ENCODE measurements at places on chromosomes 5 and 9.

DNA sequence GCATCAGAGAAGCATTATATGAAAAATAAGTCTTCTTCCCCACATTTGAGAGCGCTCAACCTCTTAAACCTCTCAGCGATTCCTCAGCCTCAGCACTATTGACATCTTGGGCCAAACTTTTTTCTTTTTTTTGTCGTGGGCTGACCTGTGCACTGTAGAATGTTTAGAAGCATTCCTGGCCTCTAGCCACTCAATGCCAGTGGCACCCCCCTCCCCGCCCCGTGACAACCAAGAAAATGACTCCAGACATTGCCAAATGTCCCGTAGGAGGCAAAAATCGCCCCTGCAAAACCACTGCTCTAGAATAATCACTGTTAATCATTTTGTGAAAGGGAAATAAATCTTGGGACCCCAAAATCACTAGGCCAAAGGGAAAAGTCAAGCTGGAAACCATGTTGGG, 129.1 kb upstream of the BOD1 start:
- no peak for DNase-seq

DNA sequence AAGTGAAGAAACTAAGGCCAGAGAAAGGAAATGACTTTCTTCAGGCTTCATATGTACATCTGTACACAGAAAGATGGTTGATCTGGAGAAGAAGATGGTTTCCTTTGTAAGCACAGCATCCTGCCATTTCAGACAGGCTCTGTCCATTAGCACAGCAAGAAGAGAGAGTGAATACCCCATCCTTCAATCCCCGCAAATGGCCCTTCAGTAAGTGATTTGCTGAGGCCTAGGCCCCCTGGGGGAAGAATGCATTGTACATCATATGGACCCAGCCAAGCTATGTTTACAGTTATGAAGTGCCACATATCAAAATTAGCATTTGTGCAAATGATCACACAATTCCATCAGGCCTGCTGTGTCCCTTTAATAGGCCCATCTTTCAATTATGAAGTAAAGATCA, 657.4 kb downstream of the BRINP1 start:
- no peak for DNase-seq

GRCh38 chr9:128892221-128892921, 10.4 kb downstream of the LRRC8A start:
- no peak for DNase-seq

GRCh38 chr5:56233230-56233629, at the start of gene ANKRD55:
ANKRD55 (minus strand) TSS chr5:56233330; CDS start chr5:56232913, 417 bp downstream.
- DNase-seq: no peak

DNA sequence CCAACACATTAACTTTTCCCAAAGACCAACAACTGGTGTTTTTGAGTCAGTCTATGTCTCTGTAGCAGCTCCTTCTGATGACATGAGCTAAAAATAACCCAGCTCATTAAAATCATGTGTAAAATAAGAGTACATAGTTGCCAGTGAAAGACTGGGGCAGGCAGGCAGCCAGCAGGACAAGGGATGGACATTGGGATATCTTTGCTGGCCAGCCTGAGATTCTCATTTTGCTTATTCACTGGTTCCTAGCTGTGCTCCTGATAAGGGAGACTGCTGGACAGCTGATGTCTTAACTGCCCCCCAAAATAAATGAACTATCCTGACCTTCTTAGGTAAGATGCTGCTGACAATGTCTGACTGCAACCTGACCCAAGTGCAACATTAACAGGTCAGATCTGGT, 33.9 kb downstream of the EPB41L4B start:
- DNase-seq: no peak

DNA sequence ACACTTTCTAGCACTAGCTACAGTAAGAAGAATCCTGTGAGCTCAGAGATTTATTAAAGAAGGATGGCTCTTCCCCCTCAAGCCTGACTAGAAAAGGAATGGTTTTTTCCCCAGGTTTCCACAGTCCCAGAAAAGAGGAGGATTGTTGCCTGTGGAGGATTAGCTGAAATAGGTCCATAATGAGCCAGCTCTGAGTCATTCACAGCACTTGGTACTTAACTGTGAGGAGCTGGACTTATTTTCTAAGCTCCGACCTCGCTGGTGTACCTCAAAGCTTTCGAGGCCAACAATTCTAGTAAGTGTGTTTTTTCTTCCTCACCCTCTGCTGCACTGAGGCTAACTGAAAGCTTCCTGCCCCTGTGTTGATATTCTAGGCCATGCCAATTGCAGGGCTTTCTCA, 222.5 kb upstream of the IL12B start:
- DNase-seq: no peak

DNA sequence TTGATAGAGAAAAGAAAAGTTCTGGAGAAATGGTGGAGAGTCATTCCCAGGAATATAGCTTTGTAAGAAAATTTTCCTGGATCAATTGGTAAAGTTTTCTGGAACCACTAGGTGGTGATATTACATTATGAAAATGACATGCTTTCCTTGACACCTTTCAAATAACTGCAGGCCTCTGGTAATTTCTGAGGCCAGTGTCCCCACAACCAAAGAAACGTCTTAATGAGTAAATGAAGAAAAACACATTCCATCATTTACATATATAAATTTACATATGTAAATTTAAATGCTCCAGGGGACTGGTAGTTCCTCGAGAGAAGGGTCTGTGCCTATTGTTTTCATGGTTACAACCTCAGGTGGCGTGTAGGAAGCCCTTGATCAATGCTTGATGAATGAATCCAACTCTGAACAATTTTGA, 17.2 kb upstream of the RGS3 start:
- peak; percentile 40 for DNase-seq

- no peak for DNase-seq
These were observed 11.4 kb upstream of the BASP1 start for GRCh38 chr5:17206021-17206420.

DNA sequence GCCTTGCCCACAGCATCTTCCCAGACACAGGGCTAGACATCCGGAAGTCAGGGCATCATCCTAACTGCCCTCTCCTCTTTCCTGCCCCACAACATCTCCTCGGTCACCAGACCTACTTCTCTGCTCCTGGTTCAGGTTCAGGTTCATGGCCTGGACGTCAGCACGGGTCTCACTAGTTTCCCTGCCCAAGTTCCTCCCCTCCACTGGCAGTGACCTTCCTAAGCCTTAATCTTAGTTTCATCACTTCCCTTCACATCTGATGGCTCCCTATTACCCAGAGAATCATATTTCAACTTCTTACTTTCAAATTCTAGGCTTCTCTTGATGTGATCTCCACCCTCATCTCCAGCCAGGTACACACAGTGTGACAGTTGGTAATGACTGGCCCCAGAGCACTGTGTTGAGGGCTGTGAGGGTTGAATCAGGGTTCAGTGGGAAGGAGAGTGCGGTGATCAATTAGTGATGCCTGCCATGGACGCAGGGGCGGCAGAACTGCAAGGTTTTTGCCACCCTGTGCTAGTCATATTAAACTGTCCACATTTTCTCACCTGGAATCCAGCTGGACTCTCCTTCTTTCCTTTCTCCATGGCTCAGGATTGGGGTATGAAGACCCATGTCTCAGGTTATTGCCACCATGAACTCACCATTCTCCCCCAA, 34.3 kb upstream of the CRB2 start:
- DNase-seq: no peak

DNA sequence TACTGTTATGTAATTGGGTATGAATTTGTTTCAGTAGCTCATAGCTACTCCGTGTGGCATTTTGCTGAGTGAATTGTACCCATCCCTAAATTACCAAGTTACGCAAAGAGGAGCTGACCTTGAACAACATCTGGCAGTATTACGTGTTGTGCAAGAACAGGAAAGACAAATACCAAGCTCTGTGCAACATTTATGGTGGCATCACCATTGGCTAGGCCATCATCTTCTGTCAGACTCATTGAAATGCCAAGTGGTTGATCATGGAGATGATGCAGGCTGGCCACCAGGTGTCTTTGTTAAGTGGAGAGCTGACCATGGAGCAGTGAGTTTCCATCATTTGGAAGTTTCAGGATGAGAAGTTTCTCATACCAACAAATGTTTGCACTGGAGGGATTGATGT, 15.0 kb downstream of the ZSWIM6 start:
- DNase-seq: no peak

DNA sequence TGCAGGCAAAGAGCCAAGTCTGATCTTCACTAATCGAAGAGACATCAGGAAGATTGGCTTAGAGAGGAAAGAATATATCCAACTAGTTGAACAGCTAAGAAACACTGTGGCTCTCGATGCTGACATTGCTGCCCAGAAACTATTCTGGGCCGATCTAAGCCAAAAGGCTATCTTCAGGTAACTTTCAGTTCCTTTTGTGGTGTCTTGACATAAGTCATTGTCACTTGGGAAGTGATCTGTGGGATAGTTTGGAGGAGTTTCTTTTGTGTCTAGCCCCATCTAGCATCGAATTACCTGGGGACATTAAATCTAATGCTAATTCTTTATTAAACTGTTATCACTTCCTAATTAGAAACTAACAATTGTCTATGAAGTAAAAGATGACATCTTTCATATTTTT, 24.0 kb downstream of the VLDLR start:
- no peak for DNase-seq

DNA sequence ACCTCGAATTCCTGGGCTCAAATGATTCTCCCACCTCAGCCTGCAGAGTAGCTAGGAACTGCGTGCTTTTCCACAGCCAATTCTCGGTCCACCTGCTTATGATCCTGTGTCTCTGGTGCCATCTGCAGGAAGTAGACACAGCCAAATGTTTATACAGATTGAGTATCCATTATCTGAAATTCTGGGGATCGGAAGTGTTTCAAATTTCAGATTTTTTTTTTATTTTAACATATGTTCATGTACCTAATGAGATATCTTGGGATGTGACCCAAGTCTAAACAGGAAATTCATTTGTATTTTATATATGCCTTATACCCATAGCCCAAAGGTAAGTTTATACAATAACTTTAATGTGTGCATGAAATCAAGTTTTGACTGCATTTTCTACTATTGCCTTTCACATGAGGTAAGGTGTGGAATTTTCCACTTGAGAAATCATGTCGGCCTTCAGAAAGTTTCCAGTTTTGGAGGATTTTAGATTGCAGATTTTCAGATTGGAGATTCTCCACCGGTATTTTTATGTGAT, 89.5 kb downstream of the ESM1 start:
- no peak for DNase-seq

DNA sequence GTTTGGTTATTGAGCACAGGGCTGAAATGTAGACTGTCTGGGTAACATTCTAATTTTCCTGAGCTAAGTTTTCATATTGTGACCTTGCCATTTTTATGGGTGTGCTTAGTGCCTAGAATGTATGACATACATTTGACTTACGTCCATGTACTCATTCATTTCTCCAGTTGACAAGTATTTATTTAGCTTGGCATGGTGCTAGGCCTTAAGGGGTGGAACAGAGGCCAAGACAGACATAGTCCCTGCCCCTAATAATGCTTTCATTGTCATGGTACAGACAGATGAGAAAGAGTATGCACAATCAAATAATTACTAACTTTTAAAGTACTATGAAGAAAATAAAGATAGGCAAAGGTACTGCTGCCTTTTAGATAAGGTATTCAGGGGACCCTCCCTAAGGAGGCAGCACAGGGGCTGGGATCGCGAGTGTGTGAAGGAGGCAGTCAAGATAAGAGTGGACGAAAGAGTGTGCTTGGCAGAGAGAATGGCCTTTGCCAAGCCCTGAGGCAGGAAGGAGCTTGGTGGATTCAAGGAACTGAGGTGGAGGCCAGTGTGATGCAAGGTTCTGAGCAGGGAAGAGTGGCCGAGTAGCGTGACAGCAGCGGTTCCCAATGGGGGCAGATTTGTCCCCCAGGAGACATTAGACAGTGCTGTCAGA, 128.0 kb downstream of the PIP5K1B start:
- DNase-seq: no peak

- no peak for DNase-seq
These were observed 75.9 kb upstream of the ADAMTS19 start for GRCh38 chr5:129384193-129384592.

- DNase-seq: no peak
These were observed 533.8 kb downstream of the CAAP1 start for GRCh38 chr9:26358836-26359235.

DNA sequence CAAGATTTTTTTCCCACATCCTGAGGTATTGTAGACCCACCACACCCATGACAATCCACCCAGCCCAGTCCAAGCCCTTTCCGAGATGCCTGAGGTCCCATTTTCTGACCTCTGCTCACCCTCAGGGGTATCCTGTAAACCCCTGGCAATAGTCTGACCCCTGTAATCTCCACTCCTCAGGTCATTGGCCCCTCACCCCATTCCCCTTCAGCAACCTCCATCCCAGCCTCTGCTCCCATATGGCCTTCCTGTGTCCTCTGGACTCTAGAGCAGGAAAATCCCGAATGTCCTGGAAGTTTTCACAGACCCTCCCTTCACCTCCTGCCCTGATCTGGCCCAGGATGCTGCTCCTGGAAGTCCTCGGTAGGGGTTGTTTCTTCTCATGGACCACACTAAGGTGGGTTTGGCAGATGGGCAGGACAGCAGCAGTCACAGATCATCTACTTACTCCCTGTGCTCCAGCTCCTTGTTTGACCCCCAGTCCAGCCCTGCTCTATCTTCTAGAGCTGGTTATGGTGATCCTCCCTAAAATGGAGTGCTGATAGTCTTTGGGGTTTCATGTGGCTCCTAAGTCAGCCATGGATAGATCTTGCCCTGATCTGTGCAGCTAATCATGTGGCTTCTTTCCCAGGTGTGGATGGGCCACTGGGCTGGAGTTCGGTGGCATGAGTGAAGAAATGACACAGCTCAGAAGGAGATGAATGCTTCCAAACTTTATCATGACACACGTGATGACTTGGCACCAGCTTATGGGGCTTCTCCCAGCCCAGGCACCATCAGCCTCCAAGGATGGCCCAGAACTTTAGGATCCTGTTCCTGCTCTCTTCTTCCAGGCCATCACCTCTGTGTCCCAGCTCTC, 12.0 kb upstream of the ACSL6 start:
- no peak for DNase-seq

DNA sequence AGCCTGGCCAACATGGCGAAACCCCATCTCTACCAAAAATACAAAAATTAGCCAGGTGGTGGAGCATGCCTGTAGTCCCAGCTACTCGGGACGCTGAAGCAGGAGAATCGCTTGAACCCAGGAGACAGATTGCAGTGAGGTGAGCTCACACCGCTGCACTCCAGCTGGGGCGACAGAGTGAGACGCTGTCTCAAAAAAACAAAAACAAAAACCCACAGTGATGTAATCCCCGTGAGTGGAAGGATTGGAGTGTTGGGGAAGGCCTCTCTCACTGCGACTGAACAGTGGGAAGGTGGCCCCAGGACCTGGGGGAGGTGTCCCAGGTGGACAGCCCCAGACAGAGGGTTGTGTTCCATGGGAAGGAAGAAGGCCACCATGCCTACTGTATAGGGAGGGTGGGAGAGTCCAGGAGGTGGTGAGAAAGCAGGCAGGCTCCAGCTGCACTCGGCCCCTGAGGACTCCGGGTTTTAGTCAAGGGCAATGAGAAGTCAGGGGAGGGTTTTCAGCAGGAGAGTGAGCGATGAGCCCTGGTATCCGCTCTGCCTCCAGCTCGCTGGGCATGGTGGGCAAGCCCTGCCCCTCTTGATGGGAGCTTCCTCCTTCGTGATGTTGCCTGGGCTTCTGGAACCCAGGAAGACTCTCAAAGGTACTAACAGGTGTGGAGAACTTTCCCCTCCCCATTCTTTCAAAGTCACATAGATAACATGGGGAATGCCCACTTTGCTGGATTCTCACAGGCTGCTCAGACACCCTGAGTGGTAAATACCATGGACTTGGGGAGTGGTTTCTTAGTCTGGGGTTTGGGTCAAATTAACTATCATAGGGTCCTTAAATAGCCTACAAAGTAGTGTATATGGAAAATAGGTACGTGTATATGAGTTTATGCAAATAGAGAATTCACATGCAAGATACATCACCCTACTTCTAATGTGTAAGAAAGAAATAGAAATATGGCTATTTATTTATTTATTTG, 74.7 kb downstream of the PPARGC1B start:
- no peak for DNase-seq
